ENCODE measurements at places on chromosomes 7 and 10.

DNA sequence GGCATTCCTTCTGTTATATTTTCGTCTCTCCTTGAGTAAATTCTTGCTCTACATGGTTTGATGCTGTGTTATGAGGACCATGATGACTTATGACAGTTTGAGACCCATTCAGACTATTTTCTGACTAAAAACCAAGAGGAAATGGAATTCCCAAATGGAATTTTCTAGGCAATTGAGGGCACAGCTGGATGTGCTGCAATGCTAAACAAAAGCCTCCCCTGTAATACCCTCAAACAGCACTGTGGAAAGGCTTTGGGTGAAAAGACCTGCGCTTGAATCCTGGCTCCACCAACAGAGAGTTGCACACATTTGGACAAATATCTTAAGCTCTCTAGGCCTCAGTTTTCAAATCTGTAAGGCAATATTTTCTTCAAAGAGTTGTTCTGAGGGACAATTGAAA is 129.1 kb downstream of the PRKG1 start:
- DNase-seq, result no peak

GRCh38 chr7:158782761-158783401 is 46.4 kb downstream of the ESYT2 start:
- peak; percentile 46 for DNase-seq

- no peak for DNase-seq
Observed at GRCh38 chr7:150412518-150413488, 33.7 kb downstream of the ZNF775 start.

GRCh38 chr10:114810926-114811325 is 10.7 kb upstream of the FHIP2A start:
- no peak for DNase-seq

DNA sequence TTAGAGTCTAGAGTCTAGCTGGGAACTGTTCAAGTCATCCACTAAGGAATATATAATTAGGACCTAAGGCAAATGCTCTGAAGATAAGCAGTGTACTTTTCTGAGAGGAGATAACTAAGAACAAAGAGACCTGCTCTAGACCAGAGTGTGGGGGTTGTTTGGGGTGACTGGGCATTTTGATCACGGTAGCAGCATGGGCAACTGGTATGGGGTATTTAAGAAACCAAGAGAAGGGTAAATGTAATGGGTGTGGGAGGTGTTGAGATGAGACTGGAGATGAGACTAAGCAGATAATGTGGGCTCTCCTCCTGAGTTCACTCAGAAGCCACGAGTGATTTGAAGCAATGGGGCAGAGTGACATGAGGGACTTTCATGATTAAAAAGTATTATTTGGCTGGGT is 1082.9 kb downstream of the GATA3 start:
- DNase-seq, result no peak

- no peak for DNase-seq
Observed at GRCh38 chr10:36533861-36534260, 591.5 kb upstream of the ANKRD30A start.

DNA sequence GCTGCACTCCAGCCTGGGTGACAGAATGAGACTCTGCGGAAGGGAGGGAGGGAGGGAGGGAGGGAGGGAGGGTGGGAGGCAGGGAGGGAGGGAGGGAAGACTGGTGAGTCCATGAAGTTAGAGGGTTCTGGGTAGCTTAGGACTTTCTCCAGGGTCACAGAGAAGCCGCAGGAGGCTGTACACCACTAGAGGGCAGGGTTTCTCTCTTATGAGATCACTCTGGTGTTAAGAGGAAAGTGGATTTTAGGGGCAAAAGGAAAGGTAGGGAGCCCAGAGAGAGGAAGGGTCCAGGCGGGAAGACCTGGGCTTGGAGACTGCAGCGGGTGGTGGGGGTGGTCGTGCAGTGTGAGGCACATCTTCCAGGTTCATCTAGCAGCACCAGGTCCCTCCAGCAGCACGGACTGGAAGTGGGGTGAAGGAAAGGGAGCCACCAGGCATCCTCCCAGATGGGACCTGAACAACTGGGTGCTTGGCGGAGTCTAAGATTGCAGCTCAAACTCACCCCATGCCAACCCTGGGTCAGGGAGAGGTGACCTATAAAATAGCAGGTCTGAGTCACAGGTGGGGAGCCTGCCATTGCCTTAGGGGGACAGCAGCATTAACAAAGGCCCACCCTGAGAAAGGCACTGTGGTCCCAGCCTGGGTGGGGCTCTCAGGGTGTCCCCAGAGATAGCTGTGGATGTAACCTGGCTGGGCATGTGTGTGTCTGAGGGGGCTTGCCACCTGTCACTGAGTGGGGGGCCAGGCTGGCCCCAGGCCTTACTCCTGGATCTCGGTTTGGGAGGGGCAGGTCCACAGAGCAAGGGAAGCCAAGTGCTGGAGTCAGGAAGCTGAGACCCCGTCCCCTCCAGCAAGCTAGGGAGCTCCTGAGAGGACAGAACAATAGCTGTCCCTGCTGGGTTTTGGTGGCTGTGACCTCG is 48.5 kb upstream of the SLC29A3 start:
- peak; percentile 81 for DNase-seq

GRCh38 chr7:131586259-131586658 is 29.8 kb upstream of the PODXL start:
- DNase-seq, result no peak
